HuH-7 (cell line): ENCODE measurements at places on chromosomes 13 and 19.

DNA sequence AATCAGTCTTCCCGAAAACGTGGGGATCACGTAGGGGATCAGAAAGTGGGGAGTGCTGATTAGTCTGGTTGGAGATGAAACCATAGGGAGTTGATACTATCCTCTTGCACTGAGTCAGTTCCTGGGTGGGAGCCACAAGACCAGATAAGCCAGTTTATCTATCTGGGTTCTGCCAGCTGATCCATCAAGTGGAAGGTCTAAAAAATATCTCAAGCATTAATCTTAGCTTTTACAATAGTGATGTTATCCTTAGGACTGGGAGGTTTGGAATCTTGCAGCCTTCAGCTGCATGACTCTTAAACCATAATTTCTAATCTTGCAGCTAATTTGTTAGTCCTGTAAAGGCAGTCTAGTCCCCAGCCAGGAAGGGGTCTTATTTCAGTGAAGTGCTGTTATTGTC is 2474.2 kb downstream of the PCDH9 start:
- DNase-seq, result no peak

DNA sequence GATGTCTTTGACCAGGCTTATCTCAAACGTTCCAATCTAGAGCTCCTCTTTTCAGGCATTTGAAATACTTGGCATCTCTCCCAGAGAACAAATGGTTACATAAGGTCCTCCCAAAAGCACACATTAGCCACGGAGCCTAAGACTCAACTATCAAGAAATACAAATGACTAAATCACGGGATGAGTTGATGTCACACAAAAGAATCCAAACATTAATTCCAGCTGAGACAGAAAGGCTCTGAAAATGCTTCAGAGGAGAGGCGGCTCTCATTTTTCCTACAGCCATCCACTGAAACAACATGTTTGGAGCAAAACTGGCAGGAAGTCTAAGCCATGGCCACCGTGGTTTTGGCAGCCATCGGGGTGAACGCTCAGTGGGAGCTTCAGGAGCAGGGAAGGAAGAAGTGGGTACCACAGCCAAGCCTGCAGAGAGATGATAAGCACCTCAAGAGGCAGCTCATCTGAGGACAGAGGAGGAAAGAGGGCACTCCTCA is 122.5 kb downstream of the STK24 start:
- no peak for DNase-seq

- peak; percentile 2 for DNase-seq
Measured at GRCh38 chr13:64305246-64305645, 2889.6 kb upstream of the PCDH20 start.

DNA sequence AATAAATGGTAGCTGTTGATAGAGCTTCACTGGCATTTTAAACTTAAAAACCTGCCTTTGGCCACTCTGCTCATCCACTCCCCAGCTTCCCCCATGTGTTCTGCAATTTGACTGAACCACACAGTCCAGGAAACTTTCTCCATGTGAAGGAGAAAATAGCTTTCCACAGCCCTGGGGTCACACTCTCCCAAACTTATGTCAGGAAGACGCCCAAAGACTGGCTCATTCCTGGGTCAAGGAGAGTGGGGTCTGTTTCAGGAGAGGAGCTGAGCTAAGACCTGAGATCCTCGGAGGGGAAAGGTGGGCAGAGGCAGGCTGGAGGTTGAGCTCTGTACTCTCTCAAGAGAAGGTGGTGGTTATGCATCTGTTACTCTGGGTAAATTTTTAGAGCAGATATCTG is 48.7 kb upstream of the GPI start:
- no peak for DNase-seq

GRCh38 chr13:52850396-52851136 is 2.1 kb upstream of the PCDH8 start:
- DNase-seq, result peak; percentile 73

DNA sequence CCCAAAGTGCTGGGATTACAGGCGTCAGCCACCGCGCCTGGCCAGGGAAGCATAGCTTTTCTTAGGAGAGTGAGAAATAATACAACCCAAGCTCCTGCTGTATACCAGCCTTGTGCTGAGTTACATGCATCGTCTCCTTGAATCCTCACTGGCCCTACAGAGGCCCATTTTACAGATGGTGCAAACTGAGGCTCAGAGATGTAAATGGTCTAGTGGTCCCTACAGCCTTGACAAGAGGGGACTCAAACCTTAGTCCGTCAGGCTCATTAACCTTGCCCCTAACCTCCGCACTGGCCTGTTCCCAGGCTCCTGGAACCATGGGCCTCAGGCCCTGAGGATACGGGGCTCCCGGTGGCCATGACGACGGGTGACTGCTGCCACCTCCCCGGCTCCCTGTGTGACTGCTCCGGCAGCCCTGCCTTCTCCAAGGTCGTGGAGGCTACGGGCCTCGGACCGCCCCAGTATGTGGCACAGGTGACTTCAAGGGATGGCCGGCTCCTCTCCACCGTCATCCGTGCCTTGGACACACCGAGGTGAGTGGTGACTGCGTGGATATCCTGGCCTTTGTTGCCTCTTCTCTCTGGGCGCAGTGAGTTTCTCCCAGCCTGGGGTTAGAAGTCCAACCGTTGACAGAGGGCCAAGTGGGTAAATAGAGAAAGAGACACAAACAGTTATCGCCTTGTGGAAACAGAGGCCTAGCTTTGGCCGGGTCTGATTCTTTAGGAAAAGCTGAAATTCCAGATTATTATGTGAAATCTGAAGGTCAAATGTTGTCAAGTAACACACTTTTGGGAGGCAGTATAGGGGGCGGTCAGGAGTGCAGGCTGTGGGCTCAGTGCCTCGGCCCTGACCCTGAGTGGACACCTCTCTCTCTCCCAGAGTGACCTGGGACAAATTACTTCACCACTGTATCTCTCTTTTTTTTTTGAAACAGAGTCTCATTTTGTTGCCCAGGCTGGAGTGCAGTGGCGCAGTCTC is 8.7 kb downstream of the MARCHF2 start:
- no peak for DNase-seq

DNA sequence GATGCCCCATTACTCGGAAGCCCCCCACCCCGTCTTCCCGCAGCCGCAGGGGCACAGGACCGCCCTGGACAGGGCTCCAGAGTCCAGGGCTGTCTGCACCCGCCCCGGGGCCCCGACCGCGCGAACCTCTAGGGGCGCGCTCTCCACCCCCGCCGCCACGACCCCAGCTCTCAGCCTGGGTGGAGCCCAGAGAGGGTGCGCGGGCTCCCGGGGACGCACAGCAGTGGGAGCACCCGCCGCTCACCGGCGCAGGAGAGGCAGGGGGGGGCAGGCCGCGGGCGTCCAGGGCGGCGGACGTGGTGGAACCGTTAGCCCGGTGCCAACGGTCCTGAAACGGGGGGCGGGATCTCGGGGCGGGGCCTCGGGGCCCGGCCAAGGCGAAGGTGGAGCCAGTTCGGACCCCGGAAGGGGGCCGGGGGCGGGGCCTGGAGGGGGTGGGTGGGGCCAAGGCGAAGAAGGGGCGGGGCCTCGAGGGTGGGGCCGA is at the start of gene ATP8B3:
Gene ATP8B3 (minus strand): TSS at position 335 of the 484 bp plus-strand sequence. CDS start 540 bp downstream, outside the sequence.
- DNase-seq, result peak; percentile 55

DNA sequence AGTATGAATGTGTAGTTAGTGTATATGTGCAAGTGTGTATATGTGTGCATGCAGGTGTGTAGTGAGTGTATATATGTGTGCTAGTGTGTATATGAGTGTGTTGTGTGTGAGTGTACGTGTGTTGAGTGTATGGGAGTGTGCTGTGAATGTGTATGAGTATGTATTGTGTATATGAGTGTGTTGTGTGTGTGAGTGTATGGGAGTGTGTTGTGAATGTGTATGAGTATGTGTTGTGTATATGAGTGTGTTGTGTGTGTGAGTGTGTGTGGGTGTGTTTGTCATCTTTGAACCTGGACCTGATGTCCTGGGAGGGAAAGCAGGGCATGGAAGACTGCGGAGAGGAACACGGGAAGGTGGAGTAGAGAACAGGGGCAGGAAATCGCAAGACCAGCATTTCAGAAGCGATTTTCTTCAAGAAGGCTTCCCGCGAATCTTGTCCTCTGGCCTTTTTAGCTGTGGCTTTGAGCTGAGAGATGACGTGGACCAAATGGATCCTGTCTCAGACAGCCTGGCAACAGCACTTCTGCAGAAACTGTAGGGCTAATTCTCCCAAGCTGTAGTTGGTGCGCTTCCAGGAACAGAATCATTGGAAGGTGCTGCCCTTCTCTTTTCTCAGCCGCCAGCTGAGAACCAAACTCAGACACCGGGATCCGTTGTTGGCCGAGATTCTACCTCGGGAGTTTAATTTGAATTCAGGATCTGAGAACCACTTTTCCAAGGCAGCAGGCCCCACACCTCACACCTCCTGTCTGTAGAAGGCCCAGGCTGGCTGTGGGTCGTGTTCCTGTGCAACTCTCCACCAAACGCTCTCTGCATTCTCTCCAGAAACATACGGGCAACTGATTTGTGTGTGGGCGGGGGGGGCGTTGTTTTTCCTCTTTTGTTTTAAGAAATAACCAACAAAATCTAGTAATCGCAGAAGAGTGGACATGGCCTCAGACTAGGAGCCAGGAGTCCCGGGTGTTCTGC is 94.7 kb upstream of the RAP2A start:
- DNase-seq, result no peak

DNA sequence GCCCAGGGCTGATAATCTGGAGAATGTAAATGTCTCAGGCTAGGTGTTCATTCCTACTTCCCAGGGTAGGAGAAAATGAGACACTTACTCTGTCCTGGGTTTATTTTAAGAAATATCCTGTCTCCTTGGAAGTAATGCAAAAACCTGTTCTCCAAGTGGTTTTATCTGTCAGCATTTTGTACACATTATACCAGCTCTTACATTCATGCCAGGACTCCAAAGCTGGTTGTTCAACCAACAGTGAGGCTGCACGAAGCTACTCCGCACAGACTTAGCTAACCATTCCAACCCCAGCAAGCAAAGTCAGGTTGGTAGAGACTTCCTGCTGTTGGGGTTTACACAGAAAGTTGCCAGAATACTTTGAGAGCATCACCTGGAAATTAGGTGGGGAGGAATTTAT is 55.6 kb downstream of the SLC7A1 start:
- no peak for DNase-seq

GRCh38 chr19:30670011-30670329 is 297.8 kb downstream of the ZNF536 start:
- no peak for DNase-seq

DNA sequence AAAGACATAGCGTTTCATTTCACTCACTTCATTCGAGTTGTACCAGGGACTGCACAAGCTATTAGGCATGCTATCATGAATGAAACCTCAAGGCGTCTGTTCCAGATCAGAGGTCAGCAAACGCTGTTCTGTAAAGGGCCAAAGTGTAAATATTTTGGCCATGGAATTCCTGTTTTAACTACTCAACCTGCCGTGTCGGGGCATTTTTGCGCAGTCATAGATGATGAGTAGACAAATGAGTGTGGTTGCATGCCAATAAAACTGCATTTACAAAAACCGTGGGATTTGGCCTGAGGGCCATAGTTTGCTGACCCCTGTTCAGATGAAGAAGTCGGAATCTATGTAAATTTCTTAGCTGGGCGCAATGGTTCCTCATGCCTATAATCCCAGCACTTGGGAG is 6.5 kb downstream of the INSR start:
- peak; percentile 34 for DNase-seq
